Midbrain (tissue), 1 donor: ENCODE measurements at places on chromosomes 5 and 9.
A peak's percentile ranks its signal among the peaks of the same experiment; 100 is the strongest.

DNA sequence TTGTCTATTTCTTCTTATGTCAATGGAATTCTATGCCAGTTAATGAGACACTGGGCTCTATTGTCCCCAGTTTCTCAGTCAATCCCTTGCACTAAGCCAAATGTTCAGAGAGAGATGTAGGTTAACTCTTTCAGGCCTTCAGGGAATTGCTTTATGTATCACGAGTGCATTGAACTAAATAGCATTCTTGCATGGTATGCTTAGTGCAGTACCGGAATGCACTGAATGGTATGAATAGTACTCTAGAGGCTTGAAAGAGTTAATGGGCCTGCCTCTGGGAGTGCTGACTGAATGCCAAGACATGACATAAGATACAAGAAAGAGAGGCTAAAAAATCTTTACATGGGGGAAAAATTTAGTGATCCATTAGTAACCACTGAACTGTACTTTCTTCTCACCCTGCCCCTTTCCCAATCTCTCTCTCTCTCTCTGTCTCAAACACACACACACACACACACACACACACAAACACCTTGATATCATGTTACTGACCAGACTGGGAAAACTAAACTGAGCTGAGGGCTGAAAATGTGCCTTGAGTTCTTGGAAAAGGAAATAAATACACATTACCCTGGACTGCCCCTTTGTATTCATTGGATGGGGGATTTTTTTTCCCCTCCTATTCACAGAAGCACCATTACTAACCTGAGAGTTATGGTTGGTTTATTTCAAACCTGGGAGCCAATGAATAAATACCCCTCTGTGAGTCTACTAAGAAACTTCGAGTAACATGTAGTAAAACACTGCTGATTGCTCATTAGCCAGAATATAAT, 35.4 kb upstream of the TMC1 start:
- DNase-seq = peak; percentile 64

- peak; percentile 50 for DNase-seq
Observed at GRCh38 chr5:88727705-88728313, 155.2 kb downstream of the MEF2C start.

GRCh38 chr5:93601802-93602155, 18.8 kb downstream of the NR2F1 start:
- no peak for DNase-seq

DNA sequence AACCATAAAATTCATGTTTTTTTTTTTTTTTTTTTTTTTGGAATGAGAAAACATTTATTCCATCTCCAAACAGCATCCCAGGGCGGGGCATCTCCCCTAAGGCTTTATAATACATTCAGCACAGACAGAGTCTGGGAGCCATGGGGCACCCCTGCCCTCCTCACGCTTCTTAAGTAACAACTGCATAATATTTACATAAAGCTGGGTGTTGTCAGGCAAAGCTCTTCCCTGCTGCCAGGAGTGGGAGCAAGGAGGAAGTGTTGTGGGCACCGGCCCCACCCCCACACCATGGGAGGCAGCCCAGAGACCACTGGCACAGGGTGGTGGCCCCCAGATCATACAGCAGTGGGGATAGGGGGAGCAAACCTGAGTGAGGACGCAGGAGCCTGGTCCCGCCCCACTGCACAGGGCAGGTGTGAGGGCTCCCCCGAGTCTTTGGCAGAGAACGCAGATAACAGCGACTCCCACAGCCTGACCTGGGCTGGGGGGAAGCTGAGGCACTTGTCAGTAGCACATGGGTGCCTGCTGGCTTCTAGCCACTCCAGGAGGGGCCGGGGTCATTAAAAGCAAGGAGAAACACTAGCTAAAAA, 86.1 kb upstream of the CEP78 start:
- no peak for DNase-seq

- no peak for DNase-seq
Observed at GRCh38 chr9:14715102-14715501, 7.4 kb downstream of the CER1 start.

DNA sequence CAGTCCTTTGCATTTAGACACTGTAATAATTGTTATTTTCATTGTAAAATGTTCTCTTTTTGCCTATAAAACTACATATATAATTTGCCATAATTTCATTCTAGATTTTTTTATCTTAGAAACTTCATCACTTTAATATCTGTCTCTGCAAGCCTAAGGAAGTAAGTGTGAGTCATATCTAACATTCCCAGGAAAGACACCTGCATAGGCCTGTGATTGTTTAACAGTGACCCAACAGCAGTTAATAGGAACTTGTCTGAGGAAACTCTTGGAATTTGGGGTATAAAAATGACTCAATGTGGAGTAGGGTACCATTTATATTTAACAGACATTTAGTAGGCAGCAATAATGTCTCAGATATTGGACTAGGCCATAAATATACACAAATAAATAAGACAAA, 229.2 kb upstream of the FAM174A start:
- no peak for DNase-seq

DNA sequence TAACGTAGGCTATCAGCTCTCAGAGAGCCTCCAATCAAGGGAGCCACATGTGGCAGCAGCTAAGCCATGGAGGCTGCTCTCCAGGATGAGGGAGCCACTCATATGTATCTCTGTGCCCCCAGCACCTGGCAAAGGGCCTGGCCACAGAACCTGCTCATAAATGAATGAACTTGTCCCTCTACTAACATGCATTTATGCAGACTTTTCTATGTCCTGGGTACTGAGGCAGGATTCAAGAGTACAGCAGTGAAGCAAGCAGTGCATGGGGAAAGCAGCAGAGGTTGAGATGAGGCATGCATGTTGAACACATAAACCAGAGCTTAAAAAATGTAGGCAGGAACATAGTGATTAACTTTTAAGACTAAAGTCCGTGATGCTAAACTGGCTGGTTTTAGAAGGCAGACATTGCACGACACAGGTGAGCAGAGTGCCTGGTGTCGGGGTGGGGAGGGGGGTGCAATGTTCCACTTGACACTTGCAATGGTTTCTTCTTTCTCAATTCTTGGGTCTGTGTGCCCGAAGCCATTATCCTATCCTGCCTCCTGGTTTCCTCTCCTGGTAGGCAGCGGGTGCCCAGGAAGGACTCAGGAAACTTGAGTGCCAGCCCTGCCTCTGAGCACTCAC, 142.8 kb upstream of the ALDH1B1 start:
- no peak for DNase-seq

DNA sequence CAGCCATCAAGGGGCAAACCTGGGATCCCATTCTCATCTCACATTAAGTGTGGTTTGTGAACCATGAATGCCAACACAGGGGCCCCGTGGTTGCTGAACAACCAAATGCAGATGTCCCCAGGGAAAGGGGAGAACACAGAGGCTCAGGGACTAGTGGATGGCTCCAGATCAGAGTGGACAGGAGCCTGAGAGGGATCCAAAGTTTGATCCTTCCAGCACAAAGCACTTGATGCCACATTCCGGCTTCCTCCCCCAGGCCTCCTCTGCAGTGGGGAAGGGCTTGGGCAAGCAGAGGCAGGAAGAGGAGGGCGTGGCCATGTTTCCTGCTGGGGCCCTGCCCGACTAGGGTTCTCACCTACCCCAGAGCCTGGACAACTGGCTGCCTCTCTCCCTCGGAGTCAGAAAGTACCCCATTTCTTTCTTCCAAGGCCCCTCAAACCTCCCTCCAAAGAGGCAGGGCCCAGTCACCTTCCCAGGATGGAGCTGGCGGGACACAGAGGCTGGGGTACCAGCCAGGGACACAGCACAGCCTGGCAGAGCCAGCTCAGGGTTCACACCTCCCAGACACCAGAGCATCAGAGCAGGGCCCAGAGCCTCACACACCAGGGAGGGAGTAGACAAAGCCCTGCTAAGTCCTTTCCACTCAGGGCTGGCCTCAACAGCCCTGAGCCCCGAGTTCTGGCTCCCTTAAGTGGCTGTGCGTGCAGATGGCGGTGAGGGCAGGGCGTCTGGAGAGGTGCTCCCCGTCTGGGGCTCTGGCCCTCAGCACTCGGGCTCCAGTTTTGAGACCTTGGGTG, 4.3 kb upstream of the RNF44 start:
- DNase-seq = no peak

DNA sequence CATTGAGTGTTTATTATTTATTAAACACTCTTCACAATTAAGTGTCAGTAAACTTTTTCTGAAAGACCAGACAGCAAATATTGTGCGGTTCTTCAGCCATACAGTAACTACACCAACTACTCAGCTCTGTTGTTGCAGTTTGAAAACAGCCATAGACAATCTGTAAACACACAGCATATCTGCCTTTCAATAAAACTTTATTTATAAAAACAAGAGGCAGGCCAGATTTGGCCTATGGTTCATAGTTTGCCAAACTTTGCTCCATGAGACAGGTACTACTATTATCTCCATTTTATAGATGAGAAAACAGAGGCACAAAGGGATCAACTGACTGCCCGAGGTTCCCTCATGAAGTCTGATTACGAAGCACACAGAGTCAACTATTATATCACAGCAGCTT, 11.5 kb downstream of the ADAMTS12 start:
- no peak for DNase-seq
